ENCODE measurements at places on chromosomes 7 and 10.

DNA sequence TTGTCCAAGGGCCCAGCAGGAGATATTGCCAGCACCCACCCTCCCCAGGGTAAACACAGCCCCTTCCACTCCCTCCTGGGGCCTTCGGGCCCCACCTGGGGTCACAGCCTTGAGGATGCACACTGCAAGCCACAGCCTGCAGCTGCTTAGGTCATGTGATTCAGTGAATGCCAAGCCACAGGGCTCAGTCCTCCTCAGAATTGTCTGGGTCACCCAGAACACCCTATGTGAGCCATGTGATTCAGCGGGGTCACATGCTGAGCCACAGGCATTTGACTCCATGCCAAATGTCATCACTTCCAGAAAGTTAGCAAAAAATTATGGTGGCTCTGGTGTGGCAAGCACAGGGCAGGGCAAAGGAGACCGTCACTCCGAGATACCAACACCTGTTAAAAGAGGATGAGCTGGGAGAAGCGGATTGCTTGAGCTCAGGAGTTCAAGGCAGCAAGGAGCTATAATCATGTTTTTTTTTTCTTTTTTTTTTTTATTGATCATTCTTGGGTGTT, 17.2 kb upstream of the PSAP start:
- no peak for DNase-seq

DNA sequence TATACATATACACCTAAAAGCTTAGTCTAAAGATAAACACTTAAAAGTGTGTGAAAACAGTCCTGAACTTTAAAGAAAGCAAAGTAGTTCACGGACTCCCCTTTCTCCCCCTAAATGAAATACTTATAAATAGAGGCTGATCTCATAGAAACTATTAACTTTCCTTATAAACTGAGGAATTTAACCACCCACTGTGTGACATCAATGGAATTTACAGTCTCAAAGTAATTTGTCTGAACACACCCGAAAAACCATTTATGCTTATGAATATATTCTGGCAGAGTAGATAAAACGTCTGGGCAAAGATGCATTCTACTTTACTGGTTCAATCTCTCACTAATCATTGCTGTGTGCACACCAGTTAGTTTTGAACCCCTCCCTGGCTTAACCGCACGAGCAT, 181.8 kb upstream of the DGKB start:
- DNase-seq = peak; percentile 67

DNA sequence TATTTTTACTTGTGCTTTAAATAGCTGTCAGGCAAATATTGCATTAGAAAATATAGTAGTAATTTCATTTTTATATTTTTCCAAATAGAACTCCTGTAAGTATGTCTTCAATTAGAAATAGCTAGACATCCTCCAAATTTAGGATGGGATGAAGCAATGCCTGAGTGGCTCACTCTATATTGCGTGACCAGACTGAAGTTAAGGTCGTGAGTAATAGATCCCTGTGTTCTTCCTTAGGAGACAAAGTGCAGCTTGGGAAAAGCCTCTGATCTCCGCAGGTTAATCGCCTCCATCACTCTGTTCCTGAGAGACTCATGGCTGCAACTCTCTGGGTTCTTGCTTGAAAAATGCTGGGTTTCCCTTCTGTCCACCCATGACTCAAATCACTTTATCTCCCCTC, 484.8 kb upstream of the ANKRD30A start:
- DNase-seq = no peak

DNA sequence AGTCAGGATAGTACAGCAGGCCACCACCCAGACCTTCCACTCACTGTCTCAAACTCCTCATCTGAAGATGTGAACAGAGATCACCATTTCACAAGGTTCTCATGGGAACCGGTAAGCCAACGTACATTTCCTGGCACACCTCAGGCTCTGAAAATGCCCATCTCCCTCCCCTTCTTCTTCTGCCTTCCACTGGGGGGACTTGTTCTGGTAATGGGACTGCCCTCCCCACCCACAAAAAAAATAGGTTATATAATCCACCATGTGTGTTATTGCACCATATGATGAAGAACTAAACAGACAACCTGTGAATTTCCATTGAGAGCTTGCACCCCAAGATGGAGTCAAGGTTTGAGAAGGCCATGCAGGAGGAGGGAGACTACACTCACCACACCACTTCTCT, 42.1 kb upstream of the IKZF1 start:
- DNase-seq = no peak

DNA sequence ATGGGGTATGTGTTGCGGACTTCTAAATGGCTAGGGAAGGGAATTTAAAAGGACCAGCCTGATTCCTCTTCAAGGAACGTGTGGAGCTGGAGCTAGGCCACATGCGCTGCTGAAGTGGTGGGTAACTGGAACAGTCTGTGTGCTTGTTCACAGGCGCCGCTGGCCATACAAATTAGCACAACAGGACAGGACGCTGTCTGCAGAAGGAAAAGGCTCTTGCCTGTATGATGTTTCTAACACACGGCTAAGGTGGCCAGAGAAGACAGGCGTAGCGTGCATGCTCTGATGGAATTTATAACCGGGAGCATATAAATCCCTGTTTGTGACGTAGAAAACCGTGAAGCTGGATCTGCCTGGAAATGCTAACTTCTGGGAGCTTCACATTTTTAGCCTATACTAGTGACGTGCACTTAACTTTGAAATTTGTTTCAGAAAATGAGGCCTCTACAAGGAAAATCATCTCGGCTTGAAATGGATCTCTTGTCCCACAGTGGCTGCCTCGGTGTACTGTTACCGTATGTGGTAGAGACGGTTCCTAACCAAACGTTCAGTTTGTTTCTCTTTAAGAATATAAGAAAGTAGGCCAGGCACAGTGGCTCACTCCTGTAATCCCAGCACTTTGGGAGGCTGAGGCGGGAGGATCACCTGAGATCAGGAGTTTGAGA, 569.4 kb downstream of the PTPRN2 start:
- no peak for DNase-seq

DNA sequence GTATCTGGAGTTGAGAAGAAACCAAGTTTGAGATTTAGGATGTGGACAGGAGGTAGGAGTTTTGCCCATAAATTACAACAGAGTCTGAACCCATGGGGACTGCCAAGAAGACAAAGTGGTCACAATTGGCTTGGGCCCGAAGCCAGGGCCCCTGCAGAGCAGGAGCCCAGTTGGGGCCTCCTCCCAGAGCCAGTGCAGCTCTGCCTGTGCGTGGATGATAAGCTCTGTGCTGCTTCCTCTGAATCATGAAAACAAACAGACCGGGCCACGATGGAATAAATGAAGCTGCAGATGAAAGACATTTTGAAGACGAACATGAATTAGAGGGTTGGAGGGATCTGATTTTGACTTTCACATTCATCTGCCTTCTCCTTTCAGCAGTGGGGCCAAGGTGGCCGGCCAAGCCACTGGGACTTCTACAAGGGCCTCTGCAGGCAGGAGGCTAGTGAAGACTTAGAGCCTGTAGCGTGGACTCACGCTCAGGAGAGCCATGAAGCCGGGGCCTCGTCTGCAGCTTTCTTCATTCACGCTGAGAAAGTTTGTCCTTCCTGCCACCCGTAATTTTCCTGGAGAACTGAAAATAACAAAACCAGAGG, 156.8 kb upstream of the LYZL1 start:
- no peak for DNase-seq

DNA sequence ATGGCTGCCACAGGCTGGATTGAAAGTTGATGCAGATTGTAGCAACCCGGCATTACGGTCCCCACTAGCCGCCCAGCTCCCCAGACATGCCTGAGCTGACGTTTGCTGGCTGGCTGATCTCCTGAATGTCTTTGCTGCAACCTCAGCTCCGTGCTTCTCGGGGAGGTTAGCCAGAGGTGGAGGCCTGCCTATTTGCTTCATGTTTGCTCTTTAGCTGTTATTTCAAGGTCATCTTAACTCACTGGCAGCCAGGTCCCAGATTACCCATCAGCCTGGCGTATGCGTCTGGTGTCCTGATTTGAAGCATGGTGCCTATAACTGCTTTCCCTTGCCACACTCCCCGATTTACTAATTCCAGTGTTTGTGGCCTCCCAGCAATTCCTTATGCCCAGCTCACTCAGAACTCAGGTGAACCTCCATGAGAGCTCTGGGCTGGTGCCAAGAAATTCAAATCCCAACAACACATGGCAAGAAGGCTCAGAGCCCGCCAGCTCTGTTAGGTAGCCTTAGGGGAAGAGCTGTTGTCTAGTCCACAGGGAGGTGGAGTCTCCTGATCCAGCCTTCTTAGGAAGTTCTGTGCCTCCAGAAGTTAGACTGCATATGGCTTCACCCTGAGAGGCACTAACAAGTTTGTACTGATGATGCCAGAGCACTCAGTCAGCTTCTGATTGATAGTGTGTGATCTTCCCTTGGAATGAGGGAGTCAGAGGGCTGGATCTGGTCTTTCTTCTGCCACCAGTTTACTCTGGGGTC, 69.7 kb upstream of the EXOC4 start:
- no peak for DNase-seq

DNA sequence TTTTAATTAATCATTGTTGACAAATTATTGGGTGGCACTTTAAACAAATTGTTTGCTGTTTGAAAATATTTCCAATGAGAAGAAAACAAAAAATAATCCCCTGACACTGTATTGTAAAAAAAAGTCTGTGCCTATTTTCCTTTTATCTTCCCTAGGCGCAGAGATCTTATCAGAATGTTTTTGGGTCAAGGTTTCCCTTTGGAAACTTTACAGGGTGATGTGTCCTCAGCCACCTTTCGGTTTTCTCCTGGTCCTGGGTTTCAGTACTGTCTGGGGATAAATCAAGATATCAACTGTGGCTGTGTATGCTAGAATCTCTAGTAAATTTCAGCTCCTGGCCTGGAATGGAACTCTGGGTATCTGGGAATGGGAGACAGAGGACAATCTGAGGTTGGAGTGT, 1.4 kb downstream of the ZNF107 start:
- no peak for DNase-seq

GRCh38 chr7:52436278-52436677, 599.2 kb upstream of the POM121L12 start:
- DNase-seq = no peak

DNA sequence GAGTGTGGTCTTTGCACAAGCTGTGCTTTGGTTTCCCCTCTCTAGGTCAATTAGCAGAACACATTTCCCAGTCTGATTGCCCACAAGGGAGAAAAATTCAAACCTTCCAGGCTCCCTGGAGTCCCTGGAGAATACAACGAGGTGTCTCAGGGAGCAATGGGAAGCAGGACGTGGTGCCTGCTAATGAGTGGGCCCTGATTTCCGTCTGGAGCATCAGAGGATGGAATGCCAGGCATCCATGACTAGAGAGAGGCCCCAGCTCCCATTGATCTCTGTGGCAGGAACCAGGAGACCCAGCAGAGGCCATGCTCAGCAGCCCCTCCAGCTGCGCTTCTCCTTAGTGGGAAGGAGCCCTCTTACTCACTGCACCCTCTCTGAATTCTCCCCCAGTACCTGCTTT, 33.2 kb upstream of the TLX1 start:
- DNase-seq = no peak

DNA sequence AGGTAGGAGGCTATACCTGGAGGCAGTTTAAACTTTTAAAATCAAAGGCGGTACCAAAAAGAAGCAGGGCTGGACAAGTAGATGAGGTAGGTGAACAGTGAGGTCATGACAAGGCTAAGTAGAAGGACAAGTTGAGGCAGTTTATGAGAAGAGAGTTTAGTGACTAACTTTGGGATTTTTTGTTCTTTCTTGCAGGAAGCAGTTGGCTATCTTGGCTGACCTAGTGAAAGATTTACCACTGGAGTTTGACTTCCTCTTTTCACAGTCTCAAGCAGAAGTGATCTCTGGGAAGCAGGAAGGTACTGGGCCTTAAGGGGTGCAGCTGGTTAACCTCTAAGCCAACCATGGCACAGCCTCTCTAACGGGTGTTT, 26.3 kb downstream of the ENTPD7 start:
- no peak for DNase-seq

- no peak for DNase-seq
Measured at GRCh38 chr10:70585578-70586169, 16.9 kb downstream of the PRF1 start.

DNA sequence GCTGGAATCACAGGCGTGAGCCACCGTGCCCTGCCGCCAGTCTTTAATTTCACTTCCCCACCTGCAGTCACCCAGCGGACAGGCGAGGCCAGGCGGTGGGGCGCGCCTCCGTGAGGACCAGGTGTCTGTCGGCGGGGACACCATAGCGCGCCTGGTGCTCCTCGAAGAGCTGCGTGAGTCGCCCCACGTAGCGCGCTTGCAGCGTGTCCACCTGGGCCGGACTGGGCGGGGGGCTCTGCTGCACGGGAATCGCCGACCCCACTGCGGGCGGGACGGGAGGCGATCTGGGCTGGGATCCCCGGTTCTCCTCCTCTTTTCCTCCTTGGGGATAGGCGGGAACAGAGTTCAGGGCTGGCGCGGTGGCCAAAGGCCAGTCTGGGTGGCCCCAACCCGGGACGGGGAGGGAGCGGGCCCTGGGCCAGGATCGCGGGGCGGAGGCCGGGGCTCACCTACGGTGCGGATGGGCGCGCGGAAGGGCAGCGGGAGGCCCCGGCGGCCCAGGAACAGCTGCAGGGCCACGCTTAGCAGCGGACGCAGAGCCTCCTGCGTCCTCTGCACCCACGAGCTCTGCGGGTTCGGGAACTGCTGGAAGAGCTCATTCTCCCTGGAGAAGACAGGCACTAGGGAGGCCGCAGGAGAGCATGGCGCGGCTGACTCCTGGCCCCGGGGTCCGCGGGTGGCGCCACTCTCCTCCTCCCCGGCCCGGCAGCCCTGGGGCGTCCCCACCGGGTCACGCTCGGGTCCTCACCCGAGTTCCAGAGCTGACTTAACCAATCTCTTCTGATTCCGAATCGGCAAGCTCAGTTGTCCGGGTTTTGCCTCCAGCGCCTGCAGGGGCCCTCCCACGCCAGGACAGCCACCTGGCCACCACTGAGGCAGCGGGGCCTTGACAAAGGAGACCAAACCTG, 1.1 kb upstream of the MOGAT3 start:
- no peak for DNase-seq

DNA sequence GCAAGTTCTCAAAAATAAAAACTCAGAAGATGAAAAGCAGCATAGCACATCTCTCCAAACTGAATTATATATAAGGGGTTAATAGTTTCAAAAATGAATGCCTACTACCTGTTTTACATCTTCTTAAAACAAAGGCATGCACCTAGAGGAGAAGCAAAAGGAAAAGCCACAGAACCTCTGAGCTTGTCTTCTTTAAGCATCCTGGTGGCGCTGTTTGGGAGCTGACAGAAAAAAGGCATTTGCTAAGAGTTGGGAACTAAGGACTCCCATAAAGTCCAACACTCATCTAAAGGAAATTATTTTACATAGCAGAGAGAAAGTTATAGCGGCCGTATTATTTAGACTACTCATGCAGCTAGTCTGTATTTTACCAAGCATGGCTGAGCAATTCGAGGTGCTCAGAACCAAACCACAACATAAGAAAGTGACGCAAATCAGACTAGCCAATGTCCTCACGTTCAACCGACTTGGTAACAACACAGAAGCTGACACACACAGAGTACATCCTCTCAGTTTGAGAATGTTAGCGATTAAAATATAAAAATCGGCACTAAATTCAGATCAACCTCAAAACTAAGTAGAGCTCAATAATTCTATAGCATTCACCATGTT, 38.8 kb downstream of the PTN start:
- DNase-seq = no peak

- DNase-seq = no peak
Measured at GRCh38 chr10:16559236-16559773, 37.6 kb upstream of the C1QL3 start.

- DNase-seq = no peak
Measured at GRCh38 chr10:111080224-111080623, 3.4 kb downstream of the ADRA2A start.

Data from SK-N-MC (cell line).